ENCODE measurements at places on chromosomes 2 and 18. TPM values are rescaled to one million over a fixed set of nuclear protein-coding genes. Genes with fewer than 3 reads are reported as not detected.

The FKBP7 gene
- total RNA-seq = 41.7 TPM

The PTPRN gene
- 0.67 TPM for total RNA-seq

The IL18RAP gene
- total RNA-seq = not detected

The FSIP2 gene
- total RNA-seq = 1.7 TPM

The ZNF385B gene
- total RNA-seq = 0.25 TPM

The GFPT1 gene
- 144 TPM for total RNA-seq

The UGT1A5 gene
- total RNA-seq = not detected

The TMEM200C gene
- total RNA-seq = 5.8 TPM

The HOXD1 gene
- not detected for total RNA-seq

The TMEM198 gene
- total RNA-seq = 6.1 TPM

The GCG gene
- total RNA-seq = 0.31 TPM

The ALPP gene
- not detected for total RNA-seq

The RAPGEF4 gene
- total RNA-seq = 0.57 TPM

- no peak for DNase-seq
Measured at GRCh38 chr2:147081831-147082230, 763.0 kb upstream of the ACVR2A start.

GRCh38 chr18:45652303-45653080 lies 37.2 kb downstream of the SLC14A2 start:
- no peak for DNase-seq

- DNase-seq = no peak
Measured at GRCh38 chr2:209086761-209087160, 337.1 kb upstream of the MAP2 start.

DNA sequence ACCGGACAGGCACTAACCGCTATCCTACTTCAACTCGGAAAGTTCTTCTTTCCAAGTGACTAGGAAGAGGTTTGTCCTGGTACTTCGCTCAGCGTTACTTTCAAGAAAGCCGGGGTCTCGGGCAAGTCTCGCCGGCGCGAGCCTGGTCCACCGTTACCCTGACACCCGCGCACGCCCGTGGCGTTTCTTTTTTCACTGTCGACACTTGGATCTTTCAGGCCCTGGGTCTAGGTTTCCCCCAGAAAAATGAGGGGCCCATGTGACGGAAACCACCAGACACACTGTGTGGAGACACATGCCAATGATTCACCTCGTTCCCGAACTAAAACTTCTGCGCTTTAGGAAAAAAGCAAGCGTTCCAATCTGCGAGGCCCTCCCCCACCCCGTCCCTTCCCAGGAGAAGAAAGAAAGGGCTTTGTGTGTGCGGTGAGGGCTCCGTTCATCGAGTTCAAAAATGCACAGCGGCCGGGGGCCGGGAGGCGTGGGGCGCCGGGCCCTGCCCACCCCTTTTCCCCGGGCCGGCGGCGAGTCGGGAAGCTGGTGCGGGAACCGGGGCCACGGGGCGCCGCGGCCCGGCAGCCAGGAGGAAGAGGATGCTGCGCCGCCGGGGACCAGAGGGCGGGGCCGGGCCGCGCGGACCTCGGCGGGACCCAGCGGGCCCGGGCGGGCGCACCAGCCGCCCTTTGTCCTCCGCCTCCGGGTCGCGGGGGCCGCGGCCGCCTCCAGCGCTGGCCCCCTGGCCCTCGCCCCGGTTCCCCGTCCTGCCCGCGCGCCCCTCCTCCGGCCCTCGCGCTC lies 2.6 kb downstream of the ZNF521 start:
- no peak for DNase-seq

DNA sequence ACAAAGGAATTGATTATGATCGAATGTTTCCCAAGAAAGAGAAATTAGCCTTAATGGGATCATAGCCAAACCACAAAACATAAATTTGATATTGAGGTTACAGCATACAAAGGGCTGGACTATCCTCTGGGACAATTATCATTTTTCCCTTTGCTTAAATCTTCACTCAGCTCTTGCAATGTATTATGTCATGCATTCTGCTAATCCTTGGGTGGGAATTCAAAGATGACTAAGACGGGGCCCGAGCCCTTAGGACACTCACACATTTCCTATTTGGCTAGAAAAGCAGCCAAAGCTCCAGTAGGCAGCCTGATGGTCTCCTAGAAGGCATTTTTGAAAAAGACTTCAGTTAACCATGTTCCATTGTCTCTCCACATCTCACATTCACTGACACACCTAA lies 17.2 kb upstream of the NMI start:
- DNase-seq = no peak

GRCh38 chr2:154836632-154837031 lies 138.1 kb downstream of the KCNJ3 start:
- no peak for DNase-seq

DNA sequence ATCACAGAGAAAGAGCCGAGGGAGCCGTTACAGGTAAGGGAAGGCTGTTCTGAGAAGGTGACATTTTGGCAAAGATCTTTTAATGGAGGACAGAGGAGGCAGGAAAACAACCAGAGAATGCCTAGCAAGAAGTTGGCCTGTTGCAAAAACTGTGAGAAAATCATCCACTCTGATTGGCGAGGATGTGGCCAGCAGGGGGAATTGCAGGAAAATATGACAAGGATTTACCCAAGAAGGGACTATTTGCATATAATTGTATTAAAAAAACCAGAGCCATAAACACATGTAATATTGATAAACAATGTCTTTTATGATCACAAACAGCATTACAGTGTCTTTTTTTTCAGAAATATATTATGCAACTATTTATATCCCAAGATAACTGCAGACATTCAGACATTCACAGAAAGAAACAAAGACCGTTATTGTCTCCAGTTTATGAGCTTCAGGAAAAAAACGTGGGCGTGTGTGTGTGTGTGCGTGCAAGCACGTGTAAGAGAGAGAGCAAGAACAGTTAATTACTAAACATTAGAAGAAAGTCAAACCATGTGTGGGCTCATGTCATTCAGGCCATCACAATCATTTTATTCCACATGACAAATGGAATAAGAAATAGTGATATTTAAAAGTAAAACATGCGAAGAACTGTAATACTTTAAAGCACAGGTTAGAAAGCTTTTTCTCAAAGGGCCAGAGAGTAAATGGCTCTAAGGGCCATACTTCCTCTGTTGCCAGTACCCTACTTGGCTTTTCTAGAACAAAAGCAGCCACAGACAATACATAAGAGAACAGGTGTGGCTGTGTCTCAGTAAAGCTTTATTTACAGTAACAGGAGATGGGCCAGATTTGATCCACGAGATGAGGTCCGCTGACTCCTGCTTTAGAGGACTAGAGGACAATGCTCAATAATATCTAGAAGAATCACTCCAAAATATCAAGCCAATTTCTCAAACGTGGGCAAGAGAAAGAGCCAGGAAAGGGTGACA lies 324.1 kb downstream of the DLGAP1 start:
- DNase-seq = no peak

DNA sequence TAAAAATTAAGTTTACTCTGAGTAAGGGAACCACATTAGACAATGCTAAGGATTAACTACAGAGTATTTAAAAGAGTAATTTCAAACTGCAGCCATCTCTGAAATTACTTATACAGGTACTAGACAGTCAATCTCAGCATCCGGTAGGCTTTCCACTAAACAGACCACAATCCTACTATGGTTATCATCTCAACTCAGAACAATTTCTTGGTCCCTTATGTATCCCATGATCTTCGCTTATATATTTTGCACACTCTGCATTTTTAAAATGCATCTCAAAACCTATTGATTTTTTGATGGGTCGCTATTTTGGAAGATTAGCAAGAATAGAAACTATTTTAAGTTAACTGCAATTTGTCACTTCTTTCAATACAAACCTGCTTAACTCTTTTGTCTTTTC lies 1.4 kb downstream of the PPP4R1 start:
- no peak for DNase-seq

DNA sequence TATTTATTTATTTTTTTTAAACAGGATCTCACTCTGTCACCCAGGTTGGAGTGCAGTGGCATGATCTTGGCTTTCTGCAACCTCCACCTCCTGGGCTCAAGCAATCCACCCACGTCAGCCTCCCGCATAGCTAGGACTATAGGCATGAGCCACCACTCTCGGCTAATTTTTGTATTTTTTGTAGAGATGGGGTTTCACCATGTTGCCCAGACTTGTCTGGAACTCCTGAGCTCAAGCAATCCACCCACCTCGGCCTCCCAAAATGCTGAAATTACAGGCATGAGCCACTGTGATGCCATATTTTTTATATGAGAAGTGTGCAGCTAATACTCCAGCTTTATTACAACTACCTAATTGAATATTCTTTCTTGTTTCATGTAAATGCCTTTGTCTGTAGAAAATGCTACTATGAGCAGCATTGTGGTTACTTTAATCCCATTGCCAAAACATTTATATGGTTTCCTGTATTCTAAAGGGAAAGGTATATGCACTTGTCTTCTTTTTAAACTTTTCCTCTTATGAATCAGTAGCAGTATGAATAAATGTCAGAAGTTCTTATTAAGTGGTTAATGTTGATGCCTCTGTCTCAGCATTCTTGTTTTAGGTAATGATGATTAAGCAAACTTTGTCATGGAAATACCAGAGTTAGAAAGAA lies 9.5 kb upstream of the BCL2L11 start:
- no peak for DNase-seq

DNA sequence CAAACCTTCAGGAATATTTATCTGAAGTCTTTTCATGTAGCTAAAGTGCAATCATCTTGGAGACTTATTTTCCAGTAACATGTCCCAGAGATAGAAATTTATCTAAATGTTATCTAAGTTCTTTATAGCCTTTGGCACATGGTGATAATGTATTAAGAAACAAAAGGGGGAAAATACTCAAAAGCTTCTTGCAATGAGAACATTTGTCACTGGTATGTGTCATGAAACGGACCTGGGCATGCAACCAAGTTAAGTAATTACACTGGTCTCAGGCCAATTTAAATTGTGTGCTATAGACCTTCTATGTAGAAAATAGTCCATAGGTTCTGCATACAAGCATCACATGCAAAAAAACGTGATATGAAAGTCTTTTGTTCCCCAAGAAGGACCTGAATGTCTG lies 136.2 kb downstream of the SLC8A1 start:
- no peak for DNase-seq

GRCh38 chr2:40343902-40344301 lies 108.0 kb downstream of the SLC8A1 start:
- DNase-seq = no peak

DNA sequence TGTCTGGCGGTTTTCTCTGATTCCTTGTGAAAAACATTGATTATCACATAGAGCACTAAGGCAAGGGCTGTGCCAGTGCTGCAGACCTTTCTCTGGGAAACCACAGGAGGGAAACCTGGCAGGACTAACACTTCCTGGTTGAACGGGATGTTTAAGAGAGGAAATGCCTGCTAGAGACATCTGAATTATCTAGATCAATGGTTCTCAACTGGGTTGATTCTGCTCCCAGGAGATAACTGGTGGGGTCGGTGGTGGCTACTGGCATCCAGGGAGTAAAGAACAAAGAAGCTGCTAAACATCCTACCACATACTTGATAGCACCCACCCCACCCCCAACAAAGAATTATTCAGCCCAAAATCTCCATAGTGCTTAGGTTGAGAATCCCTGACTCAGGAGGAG lies 37.5 kb downstream of the DDX18 start:
- DNase-seq = no peak

Data from chondrocyte (in vitro differentiated cells).